ENCODE measurements at places on chromosomes 4 and X.

DNA sequence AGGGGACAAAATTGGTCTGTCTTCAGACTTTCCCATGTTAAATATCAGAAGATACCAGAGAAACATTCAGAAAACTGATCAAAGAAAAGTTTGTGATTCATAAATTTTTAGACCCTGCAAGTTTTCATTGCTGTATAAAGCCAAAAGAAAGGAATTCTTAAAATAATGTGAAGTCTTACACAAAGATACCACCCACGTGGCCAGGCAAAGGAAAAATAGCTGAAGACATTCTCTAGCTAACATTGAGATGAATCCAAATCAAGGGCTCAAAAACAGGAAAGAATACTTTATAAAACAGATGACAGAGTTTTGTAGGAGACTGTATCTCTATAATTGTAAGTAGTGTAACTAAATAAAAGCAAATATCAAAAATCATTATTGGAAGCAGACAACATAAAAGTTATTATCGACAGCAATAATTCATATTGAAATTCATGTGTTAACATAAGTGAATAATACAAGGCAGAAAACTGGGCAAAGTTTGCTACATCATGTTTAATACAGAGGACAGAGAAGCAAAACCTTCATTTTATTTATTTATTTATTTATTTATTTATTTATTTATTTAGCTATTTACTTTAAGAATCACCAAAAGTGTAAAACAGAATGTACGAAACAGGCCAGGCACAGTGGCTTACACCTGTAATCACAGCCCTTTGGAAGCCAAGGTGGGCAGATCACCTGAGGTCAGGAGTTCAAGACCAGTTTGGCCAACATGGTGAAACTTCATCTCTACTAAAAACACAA, 204.6 kb upstream of the SLIT2 start:
- no peak for DNase-seq

DNA sequence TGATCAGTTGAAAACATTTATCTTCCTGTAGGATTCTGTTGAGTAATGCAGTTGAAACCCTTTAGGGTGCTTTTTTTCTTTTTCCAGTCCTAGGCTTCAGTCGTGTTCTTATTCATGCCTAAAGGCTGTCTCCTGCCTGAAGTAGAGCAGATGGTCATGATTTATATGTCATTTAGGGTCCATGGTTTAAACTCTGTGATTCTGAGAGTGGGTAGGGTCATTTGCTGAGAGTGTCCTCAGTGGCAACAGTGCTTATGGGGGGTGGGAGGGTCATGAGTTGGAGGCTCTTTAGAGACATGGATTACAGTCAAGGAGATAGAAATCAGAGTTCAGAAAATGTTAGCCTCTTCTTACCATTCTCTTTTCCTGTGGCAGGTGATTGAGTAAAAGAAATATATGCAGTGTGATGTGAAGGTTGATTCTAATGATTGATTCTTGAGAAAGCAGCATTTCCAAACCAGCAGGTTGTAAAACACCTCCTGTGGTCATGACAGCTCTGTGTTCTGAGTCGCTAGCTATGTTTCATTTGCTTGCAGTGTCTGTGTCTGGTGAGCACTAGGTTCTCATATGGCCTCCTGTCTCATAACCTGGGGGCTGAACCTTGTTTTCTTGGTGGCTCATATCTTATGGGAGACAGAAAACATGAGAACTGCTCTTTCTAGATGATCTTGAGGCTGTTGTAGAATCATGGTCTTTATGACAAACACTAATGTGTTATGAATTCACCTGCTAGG, 60.4 kb downstream of the JADE1 start:
- DNase-seq, result no peak

GRCh38 chr4:108092288-108092687, 76.4 kb downstream of the LEF1 start:
- no peak for DNase-seq

GRCh38 chr4:148980782-148981480, 538.7 kb upstream of the NR3C2 start:
- DNase-seq, result no peak

GRCh38 chrX:23993012-23993633, 33.9 kb downstream of the KLHL15 start:
- DNase-seq, result no peak

GRCh38 chrX:149877157-149877556, 3.8 kb upstream of the MAGEA8 start:
- no peak for DNase-seq

- no peak for DNase-seq
Measured at GRCh38 chr4:112214390-112215264, 17.0 kb upstream of the AP1AR start.
